ENCODE measurements at places on chromosomes 13 and 19. TPM values are rescaled to one million over a fixed set of nuclear protein-coding genes. Genes with fewer than 3 reads are reported as not detected.

DNA sequence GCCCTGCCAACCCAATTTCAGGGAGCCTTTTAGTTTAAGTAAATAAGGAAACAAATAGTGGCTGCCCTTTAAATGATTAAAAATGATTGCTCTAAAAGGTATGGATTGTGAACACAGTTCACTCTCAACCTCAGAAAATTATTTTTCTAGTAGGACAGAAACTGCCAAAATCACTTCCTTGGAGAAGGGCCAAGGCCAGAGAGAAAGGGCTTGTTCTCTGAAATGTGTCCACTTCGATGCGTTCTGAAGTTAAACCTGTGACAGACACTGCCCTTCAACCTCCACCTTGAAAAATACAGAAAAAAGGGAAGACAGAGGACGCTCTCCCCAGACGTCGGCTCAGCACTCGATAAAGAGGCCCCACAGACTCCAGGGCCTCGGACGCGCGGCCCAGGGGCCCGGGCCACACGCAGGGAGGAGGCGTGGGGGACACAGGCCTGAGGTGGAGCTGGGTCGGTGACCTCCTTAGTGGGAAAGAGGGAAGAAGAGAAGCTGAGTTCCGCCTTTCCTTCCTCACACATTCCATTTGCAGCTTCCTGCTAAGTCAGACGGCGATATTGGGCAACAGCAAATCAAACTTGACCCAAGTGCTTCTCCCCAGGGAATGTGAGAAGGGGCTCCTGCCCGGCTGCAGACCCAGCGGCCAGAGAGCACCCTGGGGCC lies 63.6 kb downstream of the RASA3 start:
- no peak for DNase-seq

DNA sequence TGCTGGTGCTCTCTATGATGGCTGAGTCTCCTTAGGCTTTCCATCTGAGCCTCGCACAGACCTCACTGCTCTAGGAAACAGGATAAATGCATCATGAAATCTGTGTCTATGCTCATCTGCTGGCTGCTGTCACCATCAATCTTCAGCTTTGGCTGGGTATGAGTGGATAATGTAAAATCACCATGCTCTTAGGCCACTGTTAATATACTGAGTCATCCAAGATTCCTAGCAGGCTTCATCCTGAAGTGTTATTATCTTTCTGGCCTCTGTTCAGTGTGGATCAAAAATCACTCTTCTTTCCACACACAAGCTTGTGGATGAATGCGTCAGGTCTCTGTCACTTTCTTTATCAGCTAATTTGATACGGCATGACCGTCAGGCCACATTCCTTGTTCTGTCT lies 317.4 kb downstream of the NALCN start:
- DNase-seq = no peak

The BRSK1 gene
- total RNA-seq = 16.9 TPM

The DNAAF3 gene
- not detected for total RNA-seq

Data from esophagus muscularis mucosa (tissue), 4 donors.